ENCODE measurements at places on chromosomes 7 and 10.

GRCh38 chr10:43931308-43931930, 282.7 kb upstream of the ZNF32 start:
- DNase-seq: peak; percentile 64

- no peak for DNase-seq
These were observed 923.6 kb downstream of the GATA3 start for GRCh38 chr10:8978100-8978499.

DNA sequence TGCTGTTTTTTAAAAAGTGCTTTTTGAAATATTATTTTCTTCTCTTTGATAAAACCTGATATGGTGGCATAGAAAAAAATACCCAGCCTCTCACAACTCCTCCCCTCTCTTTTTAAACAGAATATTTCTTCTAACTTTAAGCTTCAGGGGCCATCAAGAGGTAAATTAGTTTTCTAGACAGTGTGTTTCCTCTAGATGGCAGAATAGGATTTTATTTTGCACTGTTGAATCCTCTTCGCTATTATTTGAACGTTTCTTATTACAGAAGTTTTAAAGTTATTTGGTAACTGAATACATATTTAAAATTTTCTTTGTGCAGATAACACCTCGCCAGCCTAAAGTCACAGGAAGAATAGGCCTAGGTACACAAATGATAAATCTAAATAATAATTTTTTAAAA, 30.3 kb downstream of the ARL5B start:
- DNase-seq: no peak

- no peak for DNase-seq
These were observed 212.2 kb downstream of the ANKRD7 start for GRCh38 chr7:118436663-118437062.

- no peak for DNase-seq
These were observed 20.6 kb upstream of the CABCOCO1 start for GRCh38 chr10:61642150-61642571.

DNA sequence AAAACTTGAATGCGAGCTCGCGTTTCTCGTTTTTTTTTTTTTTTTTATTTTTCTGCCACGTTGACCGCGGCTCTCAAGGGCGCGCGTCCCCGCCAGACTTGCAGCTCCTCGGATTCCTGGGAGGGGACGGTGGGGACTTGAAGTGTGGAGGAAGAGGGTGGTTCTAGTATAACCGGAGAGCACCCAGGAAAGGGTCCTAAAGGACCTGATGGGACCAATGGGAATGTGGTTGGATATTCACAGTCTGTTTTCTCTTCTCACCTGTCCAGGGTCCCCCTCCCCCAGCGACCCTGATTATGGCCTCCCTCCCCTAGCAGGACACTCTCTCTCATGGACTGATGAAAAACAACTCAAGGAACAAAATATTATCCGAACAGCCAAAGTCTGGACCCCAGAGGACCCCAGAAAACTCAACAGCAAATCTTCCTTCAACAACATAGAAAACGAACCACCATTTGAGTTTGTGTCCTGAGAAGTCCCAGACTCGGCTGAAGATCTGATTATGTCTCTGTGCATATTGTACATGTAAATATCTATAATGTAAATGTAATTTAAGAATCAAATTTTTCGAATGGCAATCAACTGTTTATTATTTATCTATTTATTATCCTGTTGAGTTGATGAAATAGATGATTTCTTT, 1.4 kb downstream of the PTF1A start:
- no peak for DNase-seq

- peak; percentile 52 for DNase-seq
These were observed 339.1 kb downstream of the SEMA3D start for GRCh38 chr7:84847790-84848189.

DNA sequence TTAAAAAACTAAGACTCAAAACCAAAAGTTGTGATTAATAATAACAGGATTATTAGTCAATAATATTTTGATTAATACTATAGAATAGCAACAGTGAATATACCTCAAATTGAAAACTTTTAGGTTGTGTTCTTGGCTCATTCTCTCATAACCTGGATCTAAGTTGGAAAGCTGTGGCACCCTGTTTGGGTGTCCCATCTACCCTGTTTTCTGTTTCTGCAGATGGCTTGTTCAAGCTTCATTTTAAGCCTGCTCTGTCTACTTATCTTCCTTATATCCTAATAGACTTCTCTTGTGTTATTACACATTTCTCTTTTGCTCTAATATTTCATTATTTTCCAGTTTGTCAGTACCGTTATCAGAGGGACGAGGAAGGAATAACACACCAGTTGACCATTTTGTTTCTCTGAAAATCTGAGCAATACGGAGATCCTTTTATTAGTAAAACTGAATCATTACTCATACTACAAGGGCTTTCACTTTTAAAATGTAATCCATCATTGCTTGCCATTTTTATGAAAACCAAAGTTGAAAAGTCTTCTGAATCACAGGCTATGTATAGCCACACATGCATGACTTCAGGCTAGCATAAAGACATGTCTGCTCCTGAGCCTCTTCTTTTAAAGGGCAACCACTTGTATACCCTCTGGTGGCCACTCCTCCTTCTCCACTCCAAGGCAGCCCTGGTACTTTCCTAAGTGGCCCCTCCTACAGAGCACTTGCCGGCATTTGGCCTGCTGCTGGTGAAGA, 22.3 kb downstream of the COX15 start:
- peak; percentile 12 for DNase-seq

GRCh38 chr7:151856098-151856497, 20.8 kb downstream of the PRKAG2 start:
- DNase-seq: no peak

GRCh38 chr7:86745013-86745745, 101.5 kb downstream of the GRM3 start:
- DNase-seq: no peak

GRCh38 chr10:133261726-133262325, 14.8 kb downstream of the ADAM8 start:
- DNase-seq: peak; percentile 48

DNA sequence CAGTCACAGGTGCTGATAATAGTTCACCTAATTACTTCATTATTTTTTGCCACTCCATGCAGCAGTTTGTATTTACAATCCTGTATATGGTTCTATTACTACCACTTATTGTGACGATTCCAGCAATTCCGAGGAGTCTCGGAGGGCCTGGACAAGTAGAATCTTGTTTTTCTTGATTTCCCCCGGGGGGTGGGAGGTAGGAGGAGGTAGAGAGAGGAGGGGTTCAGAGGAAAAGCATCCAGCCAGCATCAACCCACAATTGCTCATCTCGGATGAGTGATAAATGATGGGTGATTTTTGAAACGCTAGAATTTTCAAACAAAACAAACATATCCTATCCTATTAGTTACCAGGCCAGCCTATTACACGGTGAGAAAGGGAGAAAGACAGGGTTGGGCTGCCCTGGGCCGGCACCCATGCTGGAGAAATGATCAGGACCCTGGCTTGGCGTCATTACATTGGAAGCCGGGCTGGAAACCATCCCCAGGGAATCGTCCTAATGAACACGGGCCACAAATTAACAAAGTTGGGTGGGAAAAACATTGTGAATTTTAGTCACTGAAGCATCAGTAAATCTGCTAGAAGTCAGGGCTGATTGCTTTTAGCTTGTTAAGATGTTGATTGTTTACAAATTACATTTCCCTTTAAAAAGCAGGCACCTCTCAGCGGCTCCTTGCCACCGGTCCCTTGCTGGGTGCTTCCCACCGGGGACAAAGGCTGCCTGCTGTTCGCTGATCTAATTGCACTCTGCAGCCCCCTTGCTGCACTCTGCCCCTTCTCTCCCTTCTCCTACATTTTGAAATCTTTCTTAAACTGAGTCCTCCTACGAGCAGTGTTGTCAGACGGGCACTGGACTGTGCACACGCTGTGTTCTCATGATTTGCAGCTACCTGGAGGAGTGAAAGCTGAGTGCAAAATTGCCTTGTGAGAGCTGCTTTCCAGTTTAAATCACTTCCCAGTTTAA, 95.5 kb downstream of the FAM204A start:
- DNase-seq: no peak

GRCh38 chr10:119455609-119456434, 86.7 kb downstream of the RGS10 start:
- no peak for DNase-seq

GRCh38 chr10:97975598-97975997, 54.8 kb downstream of the CRTAC1 start:
- no peak for DNase-seq

GRCh38 chr7:154852205-154852604, 150.7 kb downstream of the PAXIP1 start:
- DNase-seq: no peak

- DNase-seq: no peak
These were observed 311.4 kb downstream of the ADARB2 start for GRCh38 chr10:1425879-1426278.

- no peak for DNase-seq
These were observed 4.3 kb downstream of the OR2A2 start for GRCh38 chr7:144113651-144114050.
